Fibroblast of the aortic adventitia (primary cell): ENCODE measurements at places on chromosomes 2 and 18. TPM values are rescaled to one million over a fixed set of nuclear protein-coding genes. Genes with fewer than 3 reads are reported as not detected.

- DNase-seq: no peak
Measured at GRCh38 chr2:235976956-235977355, 191.2 kb downstream of the GBX2 start.

DNA sequence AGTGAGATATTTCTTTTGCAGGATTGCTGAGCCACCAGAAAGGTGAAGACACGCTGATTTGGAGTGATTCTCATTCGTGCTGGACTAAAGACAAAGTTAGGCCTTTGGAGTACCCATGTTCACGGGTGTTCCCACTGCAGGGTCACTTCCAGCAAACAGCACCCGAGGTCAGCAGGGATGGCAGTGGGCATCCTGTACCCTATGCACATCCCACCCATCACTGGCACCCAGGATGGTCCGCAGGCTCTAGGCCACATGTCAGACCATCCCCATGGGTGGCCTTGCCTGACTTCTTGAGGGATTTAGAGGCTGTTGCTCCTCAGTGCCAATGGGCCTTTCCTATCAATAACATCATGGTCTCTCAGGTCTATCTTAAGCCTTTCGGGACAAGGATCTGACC lies 39.3 kb upstream of the TMEM17 start:
- no peak for DNase-seq

GRCh38 chr2:46373238-46373637 lies 76.0 kb downstream of the EPAS1 start:
- DNase-seq: no peak

GRCh38 chr2:96949701-96950350 lies 36.6 kb downstream of the FAM178B start:
- DNase-seq: no peak

- no peak for DNase-seq
Measured at GRCh38 chr2:146666340-146666739, 1178.5 kb upstream of the ACVR2A start.

DNA sequence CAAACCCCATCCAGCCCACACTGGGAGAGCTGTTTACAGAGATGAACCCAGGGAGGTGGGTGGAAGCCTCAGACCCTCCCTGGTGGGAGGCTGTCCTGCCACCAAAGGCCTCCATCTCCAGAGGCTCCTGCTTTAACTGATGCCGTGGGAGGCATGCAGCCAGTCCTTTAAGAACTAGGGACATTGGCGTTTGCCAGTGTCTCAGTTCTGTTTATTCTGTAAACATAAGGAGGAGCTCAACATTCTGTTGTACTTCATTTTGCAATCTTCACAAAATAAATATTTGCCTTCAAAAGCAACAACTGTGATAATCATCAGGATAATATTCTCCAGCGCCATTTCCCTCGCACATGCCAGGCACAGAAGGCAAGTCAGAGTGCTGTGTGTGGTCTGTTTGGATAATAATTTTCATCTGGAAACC lies 6.8 kb downstream of the EDAR start:
- DNase-seq: no peak

TWIST2 gene
- 15.8 and 64.1 TPM in 2 replicates for total RNA-seq

CYP26B1 gene
- total RNA-seq: 2.5 and 8.6 TPM in 2 replicates

PARD3B gene
- 15.9 and 23.6 TPM in 2 replicates for total RNA-seq
